ENCODE measurements at places on chromosomes 5 and 9.
A peak's percentile ranks its signal among the peaks of the same experiment; 100 is the strongest.

- DNase-seq, result peak; percentile 35
Observed at GRCh38 chr9:132410642-132411041, 631 bp downstream of the CFAP77 start.

GRCh38 chr5:38500573-38501260, 55.7 kb downstream of the LIFR start:
- DNase-seq, result no peak

DNA sequence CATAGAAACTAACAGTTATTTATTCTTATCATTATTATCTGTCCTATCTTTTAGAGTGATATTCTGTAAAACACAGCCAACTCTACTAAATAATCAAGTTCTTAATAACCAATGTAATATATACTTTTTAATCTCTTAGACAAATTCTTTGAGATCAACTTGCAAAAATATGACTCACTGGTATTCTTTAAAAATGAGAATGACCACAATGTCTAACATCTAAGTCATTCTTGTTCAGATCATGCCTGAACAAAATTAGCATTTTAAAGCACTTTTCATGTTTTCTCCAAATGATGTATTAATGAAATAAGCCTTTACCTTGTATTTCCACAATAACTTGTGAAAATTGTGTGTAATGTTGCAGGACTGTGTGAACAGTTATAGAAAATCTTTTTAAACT, 356.9 kb upstream of the RGMB start:
- DNase-seq, result no peak

DNA sequence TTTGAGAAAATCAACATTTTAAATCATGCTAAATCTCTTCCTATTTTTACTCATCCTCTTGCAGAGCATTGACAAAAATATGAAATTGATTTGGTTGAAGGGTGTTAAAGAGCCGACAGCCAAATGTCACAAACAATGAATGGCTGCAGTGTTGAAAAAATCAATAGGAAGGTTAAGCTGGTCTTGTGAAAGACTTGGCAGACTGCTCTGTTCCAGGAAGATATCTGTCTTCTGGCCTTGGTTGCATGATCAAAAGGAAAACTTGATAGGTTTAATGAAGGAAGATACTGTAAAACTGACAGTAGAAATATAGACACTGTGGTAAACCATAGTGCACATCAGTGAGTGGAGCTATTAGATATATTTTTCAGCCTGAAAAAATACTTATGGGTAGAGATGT, 103.6 kb downstream of the PBX3 start:
- DNase-seq, result no peak

DNA sequence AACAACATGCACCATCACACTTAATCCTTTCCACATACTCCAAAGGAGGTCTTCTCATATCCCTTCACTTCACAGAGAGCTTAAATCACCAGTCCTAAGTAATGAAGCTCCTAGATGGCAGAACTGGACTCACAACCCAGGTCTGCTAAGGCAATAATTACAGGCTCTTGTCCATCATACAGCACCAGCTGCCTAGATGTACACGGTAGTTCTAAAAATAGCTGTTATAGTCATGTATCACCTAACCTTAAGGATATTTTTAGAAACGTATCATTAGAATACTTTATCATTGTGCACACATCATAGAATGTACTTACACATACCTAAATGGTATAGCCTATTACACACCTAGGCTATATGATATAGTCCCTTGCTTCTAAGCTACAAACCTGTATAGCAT, 644.6 kb upstream of the RGMB start:
- no peak for DNase-seq

DNA sequence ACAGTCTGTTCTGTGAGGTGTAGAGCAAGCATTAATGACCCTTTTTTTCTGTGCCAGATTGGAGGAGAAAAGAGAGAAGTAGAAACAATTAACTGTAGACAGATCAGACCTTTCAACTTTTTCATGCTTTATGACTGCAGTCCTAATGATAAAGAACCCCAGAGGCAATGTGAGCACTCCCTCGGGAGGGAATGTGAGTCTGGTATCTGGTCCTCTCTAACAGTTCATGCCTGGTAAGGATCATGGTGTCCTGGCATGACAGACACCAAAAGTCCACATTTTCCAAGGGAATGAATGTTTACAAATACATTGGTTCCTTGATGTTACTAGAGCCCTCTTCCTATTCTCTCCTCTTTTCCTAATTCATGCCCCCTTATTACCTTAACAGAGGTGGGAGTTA, 70.3 kb downstream of the MTAP start:
- no peak for DNase-seq

DNA sequence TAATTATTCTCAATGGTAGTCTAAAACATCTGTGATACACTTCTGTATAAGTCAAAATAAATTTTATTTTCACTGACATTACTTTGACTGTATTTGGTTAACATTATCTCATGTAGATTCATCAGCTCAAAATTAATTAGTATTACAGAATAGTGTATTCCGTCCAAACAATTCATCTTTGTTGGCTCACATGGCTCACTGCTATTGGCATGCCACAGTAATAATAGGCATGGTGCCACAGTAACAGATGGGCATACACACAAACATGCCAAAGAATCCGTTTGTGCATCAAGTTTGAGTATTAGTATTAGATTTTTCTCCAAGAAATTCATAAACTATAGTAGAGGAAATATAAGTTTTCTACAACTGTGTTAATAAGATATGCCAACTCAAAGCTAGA, 14.2 kb downstream of the AP3B1 start:
- DNase-seq, result no peak

DNA sequence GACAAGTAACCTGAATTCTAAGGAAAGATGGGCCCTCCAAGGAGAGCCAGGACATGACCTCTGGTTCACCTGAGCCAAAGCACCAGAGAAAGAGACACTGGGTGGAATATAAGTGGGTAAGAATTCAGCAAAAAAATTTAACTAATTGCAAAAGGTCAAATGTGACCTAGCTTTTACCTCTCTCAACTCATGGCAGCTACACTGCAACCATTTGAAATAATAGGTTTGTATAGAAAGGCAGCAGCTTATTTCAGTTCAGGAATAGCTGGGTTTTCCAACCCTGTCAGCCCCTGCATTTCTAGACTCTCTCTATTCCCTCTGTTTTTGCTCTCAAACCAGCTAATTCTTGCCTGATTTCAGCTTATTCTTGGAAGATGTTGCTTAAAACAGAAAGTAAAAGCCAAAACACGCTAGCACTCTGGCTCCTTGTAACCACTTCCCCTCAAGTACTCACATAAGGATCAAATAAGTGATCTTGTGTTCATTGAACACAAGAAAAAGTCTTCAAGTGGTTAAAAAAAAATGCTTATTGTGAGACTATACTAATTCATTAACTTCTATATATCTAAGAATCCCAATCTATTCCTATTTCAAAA, 101.1 kb upstream of the NR4A3 start:
- no peak for DNase-seq
